ENCODE measurements at places on chromosomes 4 and X.

DNA sequence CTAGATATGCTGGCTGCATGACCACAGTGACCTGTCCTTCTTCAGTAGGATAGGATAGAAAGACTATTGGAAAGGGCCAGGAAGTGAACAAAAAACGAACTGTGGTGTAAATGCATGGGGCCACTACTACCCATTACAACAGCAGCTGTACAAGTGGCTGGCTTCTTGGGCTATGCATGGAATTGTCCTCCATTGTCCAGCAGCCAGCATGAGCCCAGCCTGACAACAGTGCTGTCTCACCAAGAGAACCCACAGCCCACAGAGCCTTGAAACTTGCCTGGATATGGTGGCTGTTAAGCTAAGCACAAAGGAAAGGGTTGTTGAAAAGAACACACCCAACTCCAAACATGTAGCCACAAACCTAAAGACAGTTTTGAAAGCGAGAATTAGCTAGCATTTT lies 330.2 kb upstream of the F9 start:
- no peak for DNase-seq

DNA sequence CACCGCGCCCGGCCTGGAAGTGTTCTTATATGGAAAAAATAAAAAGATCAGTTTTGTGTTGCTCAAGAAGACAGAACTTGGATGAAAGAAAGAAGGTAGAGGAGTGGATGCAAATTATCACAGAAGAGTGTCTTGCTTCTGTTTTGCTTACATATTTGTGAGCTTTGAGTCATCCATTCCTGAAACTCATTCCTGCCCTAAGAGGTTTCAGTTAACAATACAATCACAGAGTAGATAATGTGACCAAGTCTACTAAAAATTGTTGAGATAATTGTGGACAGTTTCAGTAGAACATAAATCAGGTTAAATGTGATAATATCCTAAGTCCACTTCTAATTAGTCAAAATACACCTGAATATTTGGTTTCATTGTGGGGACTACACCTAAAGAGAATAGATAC lies 26.4 kb upstream of the LRCH2 start:
- no peak for DNase-seq

- DNase-seq = no peak
Observed at GRCh38 chr4:176885224-176885623, 92.5 kb upstream of the VEGFC start.

- DNase-seq = no peak
Observed at GRCh38 chr4:53281438-53281837, 84.4 kb downstream of the SCFD2 start.

DNA sequence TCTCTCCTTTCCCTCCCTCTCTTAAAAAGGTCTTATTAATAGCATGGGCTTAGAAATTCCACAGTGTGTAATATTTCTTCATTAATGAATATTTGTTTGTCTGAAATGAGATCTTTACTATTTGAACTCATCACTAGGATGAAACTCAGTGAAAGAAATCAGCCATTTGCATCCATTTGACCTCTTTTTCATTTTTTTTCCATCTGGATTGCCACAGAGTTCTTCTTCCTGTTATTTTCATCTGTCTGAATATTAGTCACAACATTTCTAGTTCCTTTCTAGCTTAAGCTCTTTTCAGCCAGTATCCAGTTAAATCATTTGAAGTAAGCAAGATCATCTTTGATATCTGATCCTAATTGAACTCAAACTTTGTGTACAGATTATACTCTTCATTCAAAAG lies 69.2 kb upstream of the PLS3 start:
- no peak for DNase-seq

GRCh38 chr4:173937631-173938270 lies 345.7 kb downstream of the FBXO8 start:
- DNase-seq = no peak

DNA sequence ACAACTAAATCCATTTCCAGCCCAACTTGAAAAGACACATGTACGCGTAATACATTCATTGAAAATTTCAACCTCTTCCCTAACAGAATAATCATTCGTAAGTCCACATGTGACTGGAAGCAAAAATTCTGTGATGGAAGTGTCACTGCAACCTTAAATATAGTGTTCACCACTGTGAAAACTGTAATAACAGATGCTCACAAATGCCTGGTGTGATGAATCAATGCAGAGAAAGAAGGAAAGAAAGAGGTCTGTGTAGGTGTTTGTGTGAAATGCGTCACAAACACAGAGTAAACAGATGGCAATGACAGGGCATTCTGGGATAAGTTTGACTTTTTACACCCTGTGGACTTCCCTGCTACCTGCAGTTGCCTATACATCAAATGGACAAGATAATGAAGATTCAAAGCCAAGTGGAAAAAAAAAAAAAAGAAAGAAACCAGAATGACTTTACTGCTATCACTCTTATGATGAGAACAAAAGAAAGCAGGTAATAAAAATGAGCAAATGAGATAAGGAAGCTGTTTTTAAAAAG lies 123.3 kb downstream of the EPHA5 start:
- DNase-seq = no peak

All from trophoblast cell (in vitro differentiated cells and primary cell).